ENCODE measurements at places on chromosomes 5 and 9.

- no peak for DNase-seq
Observed at GRCh38 chr9:108562176-108562575, 293.6 kb downstream of the ACTL7B start.

DNA sequence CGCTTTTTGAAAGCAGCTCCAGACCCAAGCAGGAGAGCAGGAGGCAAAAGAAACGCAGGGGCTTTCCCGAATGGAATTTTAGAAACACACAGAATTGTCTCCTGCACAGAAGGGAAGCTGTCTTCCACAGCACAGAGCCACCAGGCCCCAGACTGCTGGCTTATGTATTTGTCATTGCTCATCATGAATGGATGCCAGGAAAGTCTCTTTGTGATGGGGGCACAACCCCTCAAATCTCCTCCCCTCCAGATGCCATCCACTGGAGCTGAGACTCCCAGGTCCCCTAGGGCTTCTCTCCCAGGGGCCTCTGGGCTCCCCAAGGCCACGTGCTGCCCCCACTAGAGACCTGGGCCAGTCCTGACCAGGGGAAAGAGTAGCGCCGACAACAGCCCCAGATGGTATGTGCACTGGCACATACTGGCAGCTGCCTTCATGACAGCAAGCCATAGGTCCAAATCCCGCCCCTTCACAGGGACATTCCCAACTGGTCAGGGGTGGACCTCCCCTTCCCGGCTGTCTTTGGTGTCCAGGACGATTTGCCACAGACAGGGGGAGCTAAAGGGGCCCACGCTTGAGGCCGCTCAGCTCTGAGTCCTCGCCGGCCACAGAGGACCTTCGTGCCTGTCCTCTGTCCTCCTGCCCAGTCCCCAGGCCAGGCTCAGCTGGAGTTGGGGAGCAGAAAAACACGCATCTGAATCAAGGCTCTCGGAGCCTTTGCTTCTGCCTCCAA lies 127.8 kb downstream of the KCNIP1 start:
- peak; percentile 81 for DNase-seq

GRCh38 chr9:107684224-107684623 lies 194.7 kb upstream of the KLF4 start:
- no peak for DNase-seq

DNA sequence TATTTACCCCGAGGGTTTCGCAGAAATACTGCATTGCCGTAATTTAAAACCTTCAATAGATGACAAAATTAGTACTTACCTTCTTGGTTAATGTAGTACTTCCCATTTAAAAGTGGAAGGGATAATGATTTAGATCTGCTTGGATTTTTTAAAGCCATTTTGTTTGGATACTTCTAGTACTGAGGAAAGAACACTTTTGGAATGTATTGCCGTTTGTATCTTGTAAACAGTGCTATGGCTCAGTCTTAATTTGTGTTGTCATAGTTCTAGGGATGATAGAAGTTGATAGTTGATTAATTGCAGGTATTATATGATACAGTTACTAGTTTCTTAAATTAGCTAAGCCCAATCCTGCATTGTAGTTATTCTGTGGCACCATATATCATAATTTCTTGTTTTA lies 33.1 kb downstream of the TNPO1 start:
- peak; percentile 20 for DNase-seq

GRCh38 chr5:90015584-90016018 lies 394.0 kb downstream of the CETN3 start:
- no peak for DNase-seq

- peak; percentile 78 for DNase-seq
Observed at GRCh38 chr5:96997265-96997859, 61.5 kb downstream of the LNPEP start.

DNA sequence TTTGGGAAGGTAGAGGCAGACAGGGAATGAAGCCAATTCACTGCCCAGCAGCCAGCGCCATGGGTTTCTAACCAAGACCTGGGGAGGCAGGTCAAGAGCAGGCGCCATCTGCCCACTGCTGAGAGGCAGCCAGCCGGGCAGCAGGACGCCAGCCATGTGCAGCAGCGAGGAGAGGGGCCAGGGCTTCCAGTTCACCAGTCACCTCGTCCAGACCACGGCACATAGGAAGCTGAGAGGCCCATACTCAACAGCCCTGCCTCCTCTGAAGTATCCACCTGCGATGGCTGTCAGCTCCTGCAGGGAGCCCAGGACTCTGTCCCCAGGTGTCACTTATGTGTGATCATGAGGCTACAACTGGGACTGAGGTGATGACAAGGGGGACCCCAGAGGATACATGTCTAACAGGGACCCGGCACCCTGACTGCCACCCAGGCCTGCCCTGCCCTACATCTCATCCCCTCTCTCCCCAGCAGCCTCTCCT lies 30.1 kb downstream of the IPPK start:
- DNase-seq = no peak

DNA sequence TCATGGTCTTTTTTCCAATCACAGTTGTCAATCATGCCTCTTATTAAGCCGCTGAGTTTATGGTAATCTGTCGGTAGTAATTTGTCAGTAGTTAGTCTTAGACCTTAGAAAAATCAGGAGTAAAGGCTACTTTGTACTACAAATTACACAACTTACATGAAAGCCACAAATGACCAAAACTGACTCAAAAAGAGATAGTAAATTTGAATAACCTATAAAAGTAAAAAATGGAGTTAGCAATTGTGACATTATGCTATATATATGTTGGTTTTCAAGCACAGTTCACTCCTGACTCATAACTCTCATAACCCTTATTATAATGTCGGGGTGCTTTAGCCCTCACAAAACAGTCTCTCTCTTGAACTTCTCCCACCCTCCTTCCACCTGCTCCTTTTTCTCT lies 251.8 kb downstream of the ROR2 start:
- no peak for DNase-seq

DNA sequence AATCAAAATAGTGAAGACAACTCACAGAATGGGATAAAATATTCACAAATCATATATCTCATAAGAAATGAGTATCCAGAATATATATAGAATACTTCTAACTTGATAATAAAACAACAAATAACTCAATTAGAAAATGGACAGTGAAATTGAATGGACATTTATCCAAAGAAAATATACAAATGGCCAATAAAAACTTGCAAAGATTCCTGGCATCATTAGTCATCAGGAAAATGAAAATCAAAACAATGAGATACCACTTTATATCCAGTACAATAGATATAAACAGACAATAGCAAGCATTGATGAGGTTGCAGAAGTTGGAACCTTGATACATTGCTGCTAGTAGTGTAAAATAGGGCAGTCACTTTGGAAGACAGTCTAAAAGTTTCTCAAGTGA lies 12.8 kb upstream of the TLR4 start:
- no peak for DNase-seq

DNA sequence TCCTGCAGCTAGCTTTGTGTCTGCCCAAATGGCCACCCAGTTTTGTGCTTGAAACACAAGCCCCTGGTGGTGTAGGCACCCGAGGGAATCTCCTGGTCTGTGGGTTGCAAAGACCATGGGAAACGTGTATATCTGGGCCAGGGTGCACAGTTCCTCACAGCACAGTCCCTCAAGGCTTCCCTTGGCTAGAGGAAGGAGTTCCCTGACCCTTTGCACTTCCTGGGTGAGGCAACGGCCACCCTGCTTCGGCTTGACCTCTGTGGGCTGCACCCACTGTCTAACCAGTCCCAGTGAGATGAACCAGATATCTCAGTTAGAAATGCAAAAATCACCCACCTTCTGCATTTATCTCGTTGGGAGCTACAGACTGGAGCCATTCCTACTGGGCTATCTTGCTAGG lies 865.0 kb upstream of the ACO1 start:
- no peak for DNase-seq

GRCh38 chr5:77683171-77683732 lies 44.7 kb upstream of the OTP start:
- no peak for DNase-seq

DNA sequence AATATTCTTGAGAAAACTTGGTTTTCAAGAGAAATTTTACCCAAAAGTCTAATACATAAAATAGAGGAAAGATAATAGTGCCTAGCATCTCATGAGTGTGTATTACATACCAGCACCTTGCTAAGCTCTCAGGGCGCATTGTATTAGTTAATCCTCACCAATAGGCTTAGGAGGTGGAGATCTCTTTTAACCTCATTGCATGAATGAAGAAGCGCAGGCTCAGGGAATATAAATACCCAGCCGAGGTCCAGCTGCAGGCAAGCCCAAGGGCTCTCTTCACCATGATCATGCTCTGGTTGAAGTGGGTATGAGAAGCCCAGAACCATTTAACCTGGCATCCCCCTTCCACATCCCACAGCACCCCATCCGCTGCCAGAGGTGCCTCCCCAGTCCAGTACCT lies 46.0 kb downstream of the CAMK2A start:
- DNase-seq = no peak

GRCh38 chr9:90070469-90070868 lies 465.7 kb downstream of the GADD45G start:
- DNase-seq = no peak

DNA sequence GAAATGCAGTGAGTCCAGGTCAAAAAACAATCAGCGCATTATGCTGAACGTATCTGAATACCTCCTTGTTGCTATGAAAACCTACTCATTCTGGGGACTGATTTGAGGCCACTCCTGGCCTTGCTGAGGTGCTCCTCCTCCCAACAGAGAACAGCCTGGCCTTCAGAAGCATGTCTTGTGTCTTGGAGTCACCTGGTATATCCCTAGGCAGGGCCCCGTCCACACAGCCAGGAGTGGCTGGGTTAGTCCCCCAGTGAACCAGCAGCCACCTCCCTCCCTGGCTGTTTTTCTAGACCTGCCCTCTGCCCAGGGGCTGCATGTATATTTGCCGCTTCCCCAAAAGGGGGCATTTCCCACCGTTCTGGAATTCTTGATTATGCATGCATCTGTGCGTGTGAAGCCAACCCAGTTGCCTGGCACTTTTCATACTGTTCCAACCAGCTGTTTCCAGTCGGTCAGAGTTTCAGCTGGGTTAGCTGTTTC lies 99.2 kb upstream of the SPATA31C2 start:
- peak; percentile 92 for DNase-seq

- no peak for DNase-seq
Observed at GRCh38 chr9:116269250-116269649, 115.7 kb downstream of the PAPPA start.

- no peak for DNase-seq
Observed at GRCh38 chr5:133470841-133471240, 141.5 kb downstream of the FSTL4 start.

DNA sequence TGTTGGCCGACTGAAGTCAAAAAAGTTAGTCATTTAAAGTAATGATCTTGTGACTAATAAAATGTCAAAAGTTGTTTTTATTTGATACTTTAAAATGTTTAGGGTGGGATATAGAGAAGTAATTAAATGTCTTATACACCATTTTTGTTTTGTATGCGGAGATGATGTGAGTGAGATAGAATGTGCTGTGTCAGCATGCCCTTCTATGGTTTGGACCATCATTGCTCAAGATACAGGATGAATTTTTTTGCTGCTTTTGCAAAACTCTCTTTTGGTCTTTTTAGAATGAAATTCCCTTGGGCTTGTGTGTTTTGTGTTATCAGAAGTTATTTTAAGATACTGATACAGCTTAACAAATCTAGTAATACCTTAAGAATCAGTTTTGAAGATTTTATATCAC lies 12.5 kb downstream of the SRFBP1 start:
- DNase-seq = no peak

- no peak for DNase-seq
Observed at GRCh38 chr9:112224401-112225289, 49.5 kb upstream of the SUSD1 start.

- no peak for DNase-seq
Observed at GRCh38 chr9:79201636-79202035, 370.1 kb upstream of the TLE4 start.

DNA sequence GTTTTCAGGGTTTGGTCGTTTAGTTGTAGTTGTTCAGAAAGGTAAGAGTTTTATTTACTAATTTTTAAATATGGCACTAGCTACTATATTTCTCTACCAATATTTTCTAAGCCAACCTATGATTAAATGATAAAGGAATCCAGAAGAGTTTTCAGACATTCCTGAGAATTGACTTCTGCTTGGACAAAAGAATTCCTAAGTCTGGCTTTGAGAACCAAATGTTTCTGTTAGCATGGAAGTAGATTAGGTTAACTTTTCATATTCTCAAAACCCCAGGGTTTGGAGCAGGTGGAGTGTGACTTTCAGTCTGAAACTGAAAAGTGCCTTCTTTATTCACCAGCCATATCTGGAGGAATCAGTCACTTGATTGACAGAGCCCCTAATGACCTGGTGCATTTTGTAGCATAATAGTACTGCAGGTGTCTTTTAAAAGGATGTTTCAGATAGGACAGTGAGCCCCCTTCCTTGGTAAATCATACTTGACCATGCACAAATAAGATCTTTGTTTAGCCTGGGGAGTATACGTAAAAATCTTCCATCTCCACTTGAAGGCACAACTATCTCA lies 457.0 kb upstream of the ZNF462 start:
- no peak for DNase-seq

- DNase-seq = no peak
Observed at GRCh38 chr9:130681769-130682420, 11.7 kb upstream of the EXOSC2 start.

DNA sequence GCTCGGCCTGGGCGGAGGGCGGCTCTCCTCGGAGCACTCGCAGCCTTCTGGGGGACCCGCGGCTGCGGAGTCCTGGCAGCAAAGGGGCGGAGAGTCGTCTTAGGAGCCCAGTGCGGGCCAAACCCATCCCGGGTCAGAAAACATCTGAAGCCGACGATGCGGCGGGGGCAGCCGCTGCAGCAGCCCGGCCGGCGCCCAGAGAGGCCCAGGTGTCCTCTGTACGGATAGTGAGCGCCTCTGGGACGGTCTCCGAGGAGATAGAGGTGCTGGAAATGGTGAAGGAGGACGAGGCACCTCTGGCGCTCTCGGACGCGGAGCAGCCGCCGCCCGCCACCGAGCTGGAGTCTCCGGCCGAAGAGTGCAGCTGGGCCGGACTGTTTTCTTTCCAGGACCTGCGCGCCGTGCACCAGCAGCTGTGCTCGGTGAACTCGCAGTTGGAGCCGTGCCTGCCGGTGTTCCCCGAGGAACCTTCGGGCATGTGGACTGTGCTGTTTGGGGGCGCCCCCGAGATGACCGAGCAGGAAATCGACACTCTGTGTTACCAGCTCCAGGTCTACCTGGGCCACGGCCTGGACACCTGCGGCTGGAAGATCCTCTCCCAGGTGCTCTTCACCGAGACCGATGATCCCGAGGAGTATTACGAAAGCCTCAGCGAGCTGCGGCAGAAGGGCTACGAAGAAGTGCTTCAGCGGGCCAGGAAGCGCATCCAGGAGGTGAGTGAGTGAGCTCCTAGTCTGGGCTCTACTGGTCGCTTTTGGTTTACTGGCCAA lies 1.2 kb downstream of the JMY start:
- peak; percentile 43 for DNase-seq

- peak; percentile 85 for DNase-seq
Observed at GRCh38 chr5:77143998-77144836, 57.1 kb upstream of the ZBED3 start.

Data from tongue (tissue), 3 donors.